OCI-M1 (cell line): ENCODE measurements at places on chromosomes 2 and 18.
A peak's percentile ranks its signal among the peaks of the same experiment; 100 is the strongest.

GRCh38 chr2:16525265-16525887 is 140.3 kb downstream of the CYRIA start:
- DNase-seq, result peak; percentile 49

GRCh38 chr2:97739020-97739892 is 25.9 kb downstream of the ZAP70 start:
- no peak for DNase-seq

DNA sequence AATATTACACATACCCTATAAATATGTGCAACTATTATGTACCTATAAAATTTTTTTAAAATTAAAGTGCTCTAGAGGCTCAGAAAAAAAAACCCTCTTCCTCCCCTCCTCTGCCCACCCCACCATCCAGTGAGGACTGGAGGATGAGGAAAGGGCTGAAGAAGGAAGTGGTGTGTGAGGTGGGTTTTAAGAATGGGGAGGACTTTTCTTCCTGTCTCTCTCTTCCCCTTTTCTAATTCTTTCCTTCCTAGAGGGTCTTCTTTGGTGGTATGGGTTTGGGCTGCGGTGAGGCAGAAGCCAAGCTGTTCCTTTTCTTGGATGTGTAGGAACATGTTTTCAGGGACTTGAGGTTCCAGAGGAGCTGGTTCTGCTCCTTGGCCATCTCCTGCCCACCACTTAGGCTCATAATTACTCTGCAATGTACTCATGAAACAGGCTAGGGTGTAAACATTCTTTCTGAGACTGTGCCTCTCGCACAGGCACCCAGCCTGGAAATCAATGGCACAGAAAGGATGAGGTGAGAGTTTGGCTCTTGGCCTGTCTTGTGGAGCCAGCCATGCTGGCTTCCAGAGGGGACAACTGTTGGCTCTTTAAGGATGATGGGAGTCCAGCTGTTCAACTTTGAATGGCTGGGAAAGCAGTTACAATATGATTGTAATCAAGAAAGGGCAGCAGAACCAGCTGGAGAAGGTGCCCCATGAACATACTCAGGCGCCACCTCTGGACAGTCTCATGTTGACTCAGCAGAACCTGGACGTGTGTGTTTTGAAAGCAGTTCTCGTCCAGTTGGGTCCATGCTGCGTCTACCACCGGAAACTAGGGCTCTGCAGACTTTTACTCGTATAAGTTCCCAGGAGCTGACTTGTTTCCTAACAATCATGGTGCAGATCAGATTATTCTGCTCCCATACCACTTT is 38.3 kb downstream of the IL1RL2 start:
- DNase-seq, result no peak

GRCh38 chr2:230589497-230590015 is 123.1 kb upstream of the CAB39 start:
- no peak for DNase-seq

DNA sequence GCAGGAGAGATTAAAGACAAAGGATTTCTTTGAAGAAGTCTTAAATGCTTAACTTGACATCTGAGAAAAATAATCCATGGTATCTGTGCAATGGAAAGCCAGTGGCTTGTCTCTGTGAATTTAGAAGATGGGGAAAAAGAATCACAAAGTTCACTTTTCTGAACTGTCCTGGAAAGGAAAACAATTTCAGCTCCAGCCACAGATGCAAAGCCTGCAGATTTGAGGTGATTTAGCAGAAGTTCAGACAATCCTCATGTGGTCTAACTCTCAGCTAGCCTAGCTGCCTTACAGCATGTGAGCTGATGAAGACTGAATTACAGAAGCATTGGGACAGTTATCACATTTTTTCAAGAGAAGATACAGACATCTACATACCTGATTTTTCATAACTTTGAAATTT is 126.7 kb upstream of the ITGB6 start:
- no peak for DNase-seq

- DNase-seq, result peak; percentile 81
Measured at GRCh38 chr2:69893684-69894551, at the start of gene SNRNP27. TSS of gene SNRNP27 (plus strand) at chr2:69893956. CDS start at chr2:69893985, 29 bp downstream.

DNA sequence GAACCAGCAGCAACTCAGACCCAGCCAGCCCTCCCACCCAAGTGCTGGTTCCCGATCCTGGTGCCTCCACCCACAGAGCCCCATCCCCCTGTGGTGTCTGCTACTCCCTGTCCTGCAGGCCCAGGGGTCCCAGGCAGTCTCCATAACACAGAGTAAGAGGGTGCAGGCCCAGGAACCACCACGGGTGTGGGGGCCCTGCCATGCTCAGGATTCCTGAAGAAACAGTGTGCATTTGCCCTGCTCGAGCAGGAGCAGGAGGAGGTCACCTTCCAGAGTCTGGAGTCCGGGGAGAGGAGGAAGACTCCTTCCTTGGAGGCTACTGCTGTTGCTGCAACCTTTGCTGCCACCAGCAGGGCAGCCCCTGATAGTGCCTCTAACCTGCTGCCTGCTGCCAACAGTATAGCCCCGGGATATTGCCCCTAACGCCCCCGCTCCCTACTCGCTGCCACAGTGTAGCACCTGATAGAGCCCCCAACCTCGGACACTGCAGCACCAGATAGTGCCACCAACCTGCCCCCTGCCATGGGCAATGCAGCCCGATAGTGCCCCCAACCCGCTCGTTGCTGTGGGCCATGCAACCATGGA is 46.8 kb upstream of the ANKRD62 start:
- no peak for DNase-seq

GRCh38 chr18:28576941-28577340 is 400.0 kb upstream of the CDH2 start:
- peak; percentile 36 for DNase-seq

GRCh38 chr2:10981941-10982431 is 70.3 kb downstream of the KCNF1 start:
- DNase-seq, result no peak

DNA sequence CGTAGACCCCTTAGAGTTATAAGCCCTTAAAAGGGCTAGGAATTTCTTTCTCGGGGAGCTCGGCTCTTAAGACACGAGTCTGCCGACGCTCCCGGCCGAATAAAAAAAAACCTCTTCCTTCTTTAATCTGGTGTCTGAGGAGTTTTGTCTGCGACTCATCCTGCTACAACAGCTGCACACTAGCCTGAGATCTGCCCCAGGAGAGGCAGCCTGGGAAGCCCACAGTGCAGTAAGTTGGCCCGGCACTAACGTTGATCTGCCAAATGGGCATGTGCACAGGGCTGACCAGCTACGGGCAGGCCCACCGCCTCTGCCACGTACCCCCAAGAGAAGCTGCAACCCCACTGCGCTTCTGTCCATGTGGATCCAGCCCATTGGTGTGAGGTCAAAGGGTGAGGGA is 8.4 kb upstream of the LIMS2 start:
- no peak for DNase-seq

GRCh38 chr2:185227391-185227790 is 511.2 kb upstream of the FSIP2 start:
- no peak for DNase-seq

- no peak for DNase-seq
Measured at GRCh38 chr18:74284191-74284979, 7.4 kb downstream of the CYB5A start.

DNA sequence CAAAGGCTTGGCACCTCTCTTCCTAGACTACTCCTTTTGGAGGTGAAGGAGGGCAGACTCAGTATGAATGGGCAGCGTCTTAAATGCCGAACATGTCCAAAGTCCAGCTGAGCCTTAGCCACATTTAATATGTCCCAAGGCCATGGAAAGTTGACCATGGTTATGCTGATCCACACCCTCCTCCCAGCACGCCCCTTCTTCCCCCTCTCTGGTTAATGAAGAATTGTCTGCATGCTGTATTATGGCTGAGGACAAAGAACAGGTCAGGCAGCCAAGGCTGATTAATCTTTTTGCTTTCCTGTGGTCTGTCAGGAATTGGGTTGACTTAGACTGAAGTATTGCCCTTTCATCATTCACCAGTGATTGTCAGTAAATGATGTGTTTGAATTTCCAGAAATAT is 5.8 kb upstream of the MYOM1 start:
- no peak for DNase-seq

DNA sequence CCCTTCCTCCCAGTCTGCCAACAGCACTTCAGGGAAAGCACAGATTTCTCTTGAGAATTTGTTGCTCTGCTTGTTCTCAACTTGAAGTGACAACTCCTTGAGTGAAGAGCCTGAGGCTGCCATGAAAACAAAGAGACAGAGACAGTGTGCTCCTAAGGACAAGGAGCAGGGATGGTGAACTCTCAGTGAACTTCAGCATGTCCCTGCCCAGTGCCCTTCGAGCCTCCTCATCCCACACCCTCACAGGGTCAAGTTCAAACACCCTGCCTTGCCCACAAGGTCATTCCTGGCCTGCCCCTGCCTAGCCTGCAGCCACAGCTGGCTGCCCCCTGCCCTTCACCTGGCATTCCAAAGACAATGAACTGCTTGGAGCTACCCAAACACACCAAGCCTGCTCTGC is 343.5 kb upstream of the KLHL29 start:
- no peak for DNase-seq

GRCh38 chr2:71613953-71614925 is 160.9 kb downstream of the DYSF start:
- DNase-seq, result no peak

- DNase-seq, result peak; percentile 72
Measured at GRCh38 chr2:44620189-44620990, 258.6 kb downstream of the CAMKMT start.
